H1 (cell line): ENCODE measurements at places on chromosomes 5 and 9. TPM values are rescaled to one million over a fixed set of nuclear protein-coding genes. Genes with fewer than 3 reads are reported as not detected.

CTXN3 gene
- 0.05 TPM in 1 of 2 replicates, not detected in the other for polyA plus RNA-seq

HACD4 gene
- 0.46 and 0.65 TPM in 2 replicates for polyA plus RNA-seq

IL7R gene
- polyA plus RNA-seq = not detected in 2 replicates

SLC34A1 gene
- not detected in 2 replicates for polyA plus RNA-seq

PCDHB10 gene
- 1.3 and 1.5 TPM in 2 replicates for polyA plus RNA-seq

CCDC183 gene
- 0.51 and 1.1 TPM in 2 replicates for polyA plus RNA-seq

LCN15 gene
- polyA plus RNA-seq = 0.08 and 0.25 TPM in 2 replicates

GADD45G gene
- polyA plus RNA-seq = 11.4 and 20.7 TPM in 2 replicates

SLC6A19 gene
- polyA plus RNA-seq = 0.02 and 0.03 TPM in 2 replicates

MCIDAS gene
- polyA plus RNA-seq = 0.15 and 0.17 TPM in 2 replicates

GPR21 gene
- polyA plus RNA-seq = 0.61 and 0.71 TPM in 2 replicates

CCL28 gene
- polyA plus RNA-seq = 0.95 and 1.1 TPM in 2 replicates

ACSL6 gene
- 2.3 and 3.4 TPM in 2 replicates for polyA plus RNA-seq
